CD4-positive, alpha-beta T cell treated with Interleukin-6 at 100 ng/mL for 8 hours (primary cell): ENCODE measurements at places on chromosomes 16 and 17.
A peak's percentile ranks its signal among the peaks of the same experiment; 100 is the strongest.

DNA sequence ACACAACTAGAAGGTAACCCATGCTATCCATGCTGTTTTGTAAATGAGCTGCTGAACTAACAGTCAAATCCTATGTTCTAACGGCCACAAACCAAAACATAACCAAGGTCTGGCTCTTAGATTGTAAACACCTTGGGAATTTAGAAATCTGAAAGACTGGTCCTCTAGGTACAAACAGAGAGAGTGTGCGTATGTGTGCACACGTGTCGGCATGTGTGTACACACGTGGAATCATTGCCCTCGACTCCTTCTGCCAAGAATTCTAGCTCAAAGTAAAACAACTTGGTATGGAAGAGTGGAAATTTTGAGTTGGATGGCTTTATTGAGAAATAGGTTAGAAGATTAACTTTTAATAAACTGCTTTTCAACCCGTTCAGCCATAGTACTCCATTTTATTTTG, 18.1 kb upstream of the GHDC start:
- DNase-seq = no peak

DNA sequence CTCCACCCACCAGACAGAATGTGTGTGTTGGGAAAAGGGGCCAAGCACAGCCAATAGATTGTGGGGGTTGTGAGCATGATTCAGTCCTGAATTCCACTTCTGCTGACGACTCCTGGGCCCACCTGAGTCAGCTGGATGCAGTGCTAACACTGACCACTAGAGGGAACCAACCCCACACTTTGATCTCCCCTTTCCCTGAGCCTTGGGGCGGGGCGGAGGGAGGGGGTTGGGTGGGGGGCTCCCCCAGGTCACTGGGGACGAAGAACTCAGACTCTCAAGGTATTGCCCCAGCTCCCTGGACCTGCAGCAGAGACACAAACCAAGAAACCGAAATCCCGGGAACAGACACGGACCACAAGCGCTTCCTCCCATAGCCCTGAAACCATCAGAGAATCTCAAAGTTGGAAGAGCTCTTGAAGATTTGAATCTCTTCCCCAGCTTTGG, 621 bp upstream of the CSHL1 start:
- peak; percentile 33 for DNase-seq

GRCh38 chr17:79924639-79924976, 85.4 kb upstream of the CBX4 start:
- DNase-seq = no peak

DNA sequence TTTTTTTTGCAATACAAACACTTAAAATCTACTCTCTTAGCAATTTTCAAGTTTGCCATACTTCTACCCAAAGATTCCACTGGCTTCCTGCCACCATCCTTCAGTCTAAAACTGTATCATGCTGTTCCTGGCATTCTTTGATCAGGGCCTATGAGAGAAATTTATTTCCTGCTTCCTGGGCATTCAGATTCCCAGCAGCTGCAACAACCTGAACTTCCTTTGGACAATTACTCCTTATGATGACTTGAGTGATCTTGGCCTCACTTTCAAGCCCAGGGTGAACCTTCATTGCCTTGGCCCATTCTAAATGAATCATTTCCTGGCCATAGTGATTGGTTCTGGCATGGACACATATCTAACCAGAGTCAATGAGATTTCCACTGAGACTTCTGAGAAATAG, 18.0 kb upstream of the MON1B start:
- no peak for DNase-seq

DNA sequence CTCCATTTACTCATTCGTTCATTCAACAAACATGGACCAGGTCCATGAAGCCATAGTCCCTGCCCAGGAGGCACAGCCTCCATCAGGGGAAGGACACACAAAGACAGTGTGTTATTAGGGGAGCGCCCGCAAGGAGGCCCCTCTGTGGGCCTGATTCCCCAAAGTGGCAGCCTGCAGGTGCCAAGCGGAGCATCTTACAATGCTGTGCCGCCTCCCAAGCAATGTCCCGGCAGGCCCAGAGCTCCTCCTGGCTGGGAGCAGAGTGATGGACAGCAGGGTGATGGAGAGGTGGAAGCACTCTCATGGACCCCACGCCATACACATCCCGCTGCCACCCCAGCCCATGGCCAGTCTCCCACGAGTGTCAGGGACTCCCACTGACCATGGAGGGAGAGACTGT, 25.8 kb downstream of the TRPV1 start:
- no peak for DNase-seq

GRCh38 chr17:58215685-58216084, 3.4 kb downstream of the MKS1 start:
- DNase-seq = no peak

GRCh38 chr17:57990037-57990436, 2.0 kb upstream of the VEZF1 start:
- no peak for DNase-seq

DNA sequence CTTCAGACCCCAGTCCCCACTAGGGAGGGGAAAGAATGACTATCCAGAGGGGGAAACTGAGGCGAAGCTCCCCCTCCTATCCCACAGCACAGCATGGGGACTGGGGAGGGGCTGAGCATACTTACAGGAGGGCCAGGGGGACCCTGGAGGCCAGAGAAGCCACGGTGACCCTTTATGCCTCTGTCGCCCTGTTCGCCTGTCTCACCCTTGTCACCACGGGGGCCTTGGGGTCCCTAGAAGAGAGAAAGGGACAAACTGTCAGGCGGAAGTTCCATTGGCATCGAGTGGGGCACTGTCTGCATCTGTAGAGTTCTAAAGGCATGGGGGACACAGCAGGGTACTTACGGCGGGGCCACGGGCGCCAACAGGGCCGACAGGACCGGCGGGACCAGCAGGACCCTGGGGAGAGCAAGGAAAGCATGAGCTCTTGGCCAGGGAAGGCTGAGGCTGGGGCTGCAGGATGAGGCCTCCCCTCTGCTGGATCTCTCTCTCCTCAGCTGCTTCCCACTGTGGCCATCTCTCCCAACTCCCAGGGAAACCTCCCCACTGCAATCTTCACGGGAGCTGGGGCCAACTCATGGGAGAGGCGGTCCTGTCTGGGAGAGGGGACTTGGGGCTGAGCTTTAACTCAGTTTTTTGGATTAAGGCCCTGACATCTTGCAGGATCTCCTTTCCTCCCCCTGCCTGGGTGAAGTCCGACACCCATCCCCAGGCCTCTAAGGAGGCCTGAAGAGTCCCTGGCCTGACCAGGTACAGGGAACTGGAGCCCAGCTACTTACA, 13.5 kb downstream of the COL1A1 start:
- DNase-seq = no peak

GRCh38 chr17:43219001-43219400, 7.3 kb downstream of the TMEM106A start:
- DNase-seq = no peak

DNA sequence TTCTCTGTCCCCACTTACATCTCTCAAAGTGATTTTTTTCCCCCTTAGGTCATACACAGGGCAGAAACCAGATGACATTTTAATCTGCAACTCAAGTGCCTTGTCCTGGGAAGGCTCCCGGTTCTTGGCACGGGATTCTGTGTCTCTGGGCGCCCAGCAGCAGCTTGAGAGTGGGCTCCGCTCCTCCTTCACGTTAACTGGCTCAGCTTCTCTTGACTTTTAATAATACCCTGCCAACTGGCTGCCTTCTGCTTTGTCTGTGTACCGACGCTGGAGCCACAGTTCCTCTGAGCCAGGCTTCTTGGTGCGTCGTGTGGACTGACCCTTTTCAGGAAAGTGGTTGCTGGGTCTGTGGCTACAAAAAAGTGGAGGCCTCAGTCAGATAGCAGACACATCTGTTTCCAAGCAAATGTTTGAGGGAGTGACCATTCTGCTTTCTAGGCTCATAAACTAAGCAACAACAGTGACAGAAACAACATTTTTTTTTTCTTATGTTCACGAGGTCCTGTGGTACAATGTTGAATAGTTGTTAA, 64.9 kb downstream of the IRF8 start:
- no peak for DNase-seq

DNA sequence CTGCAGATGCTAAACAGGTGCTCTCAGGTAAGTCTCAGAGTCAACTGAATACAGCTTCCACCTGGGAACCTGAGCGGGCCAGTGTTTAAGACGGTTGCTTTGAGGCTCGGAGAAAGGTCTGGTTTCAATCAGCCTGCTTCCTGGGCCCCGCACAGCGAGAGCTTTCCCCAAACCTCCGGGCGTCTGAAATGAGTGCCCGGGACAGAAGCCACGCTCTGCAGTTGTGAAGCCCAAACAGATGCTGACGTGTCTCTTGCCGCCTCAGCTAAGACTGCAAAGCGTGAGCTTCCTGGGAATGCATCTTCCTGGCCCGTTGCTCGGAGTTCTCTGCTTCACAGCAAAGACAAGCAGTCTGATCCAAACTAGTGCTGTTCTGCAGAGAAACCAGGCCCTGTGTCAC, 36.7 kb downstream of the PLXDC1 start:
- DNase-seq = no peak

DNA sequence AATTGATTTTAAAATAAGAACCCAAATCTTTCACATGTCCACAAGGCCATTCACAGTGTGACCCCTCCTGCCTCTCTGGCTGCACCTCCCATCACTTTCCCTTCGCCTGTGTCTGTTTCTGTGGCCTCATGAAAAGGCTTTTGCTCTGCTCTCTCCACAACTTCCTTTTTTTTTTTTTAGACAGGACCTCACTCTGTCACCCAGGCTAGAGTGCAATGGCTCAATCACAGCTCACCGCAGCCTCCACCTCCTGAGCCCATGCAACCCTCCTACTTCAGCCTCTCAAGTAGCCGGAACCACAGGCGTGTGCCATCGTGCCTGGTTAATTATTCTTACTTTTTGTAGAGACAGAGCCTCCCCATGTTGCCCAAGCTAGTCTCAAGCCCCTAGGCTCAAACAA, 197.1 kb downstream of the ABCC12 start:
- no peak for DNase-seq

- DNase-seq = peak; percentile 33
Observed at GRCh38 chr16:2026461-2027023, at the start of gene NHERF2. Gene NHERF2 (plus strand): TSS chr16:2026902. CDS start chr16:2027006, 104 bp downstream.

GRCh38 chr17:80781211-80781610, 210.4 kb upstream of the CHMP6 start:
- DNase-seq = peak; percentile 34

DNA sequence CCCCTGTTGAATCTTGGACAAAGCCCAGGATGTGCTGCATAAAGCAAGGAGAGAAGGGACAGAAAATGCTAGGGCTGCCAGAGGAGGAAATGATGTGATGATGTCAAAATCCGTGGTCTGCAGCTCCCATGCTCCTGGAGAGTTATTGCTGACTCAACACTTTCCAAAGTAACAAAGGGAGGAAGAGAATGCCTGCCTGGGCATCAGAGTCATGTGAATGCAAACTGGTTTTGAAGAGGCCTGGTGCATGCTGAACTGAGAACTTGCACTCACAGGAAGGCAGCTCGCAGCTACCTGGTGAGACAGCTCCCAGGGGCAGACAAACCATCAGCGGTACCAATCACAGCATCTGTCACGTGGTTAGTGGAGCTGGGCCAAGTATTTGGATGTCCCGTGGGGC, 2.8 kb downstream of the MARVELD3 start:
- no peak for DNase-seq

DNA sequence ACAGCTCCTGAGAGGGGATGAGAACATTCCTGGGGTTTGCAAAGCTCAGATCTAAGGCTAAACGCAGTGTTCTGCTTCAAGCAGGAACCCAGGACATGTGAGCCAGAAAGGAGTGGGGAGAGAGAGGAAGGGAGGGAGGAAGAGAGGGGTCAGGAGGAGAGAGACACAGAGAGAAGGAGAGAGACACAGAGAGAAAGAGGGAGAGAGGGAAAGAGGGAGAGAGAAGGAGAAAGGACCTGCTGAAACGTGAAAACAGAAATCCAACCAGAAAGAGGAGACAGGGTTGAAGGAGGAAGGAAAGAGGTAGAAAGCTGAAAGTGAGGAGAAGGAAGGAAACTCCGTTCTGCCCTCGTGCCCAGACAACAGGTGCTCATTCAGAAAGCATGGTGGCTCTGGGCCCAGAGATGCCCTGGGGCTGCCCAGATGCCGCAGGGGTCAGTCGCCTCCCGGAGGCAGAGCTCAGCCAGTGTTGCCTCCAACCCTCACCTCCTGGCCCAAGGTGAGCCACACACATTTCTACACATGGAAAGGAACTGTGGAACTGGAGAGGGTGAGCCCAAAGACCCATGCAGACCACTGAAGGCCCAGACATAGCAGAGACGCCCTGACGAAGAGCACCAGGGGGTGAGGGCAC, 49.0 kb upstream of the ENPP7 start:
- DNase-seq = no peak

- DNase-seq = no peak
Observed at GRCh38 chr16:62190426-62190825, 154.2 kb upstream of the CDH8 start.

DNA sequence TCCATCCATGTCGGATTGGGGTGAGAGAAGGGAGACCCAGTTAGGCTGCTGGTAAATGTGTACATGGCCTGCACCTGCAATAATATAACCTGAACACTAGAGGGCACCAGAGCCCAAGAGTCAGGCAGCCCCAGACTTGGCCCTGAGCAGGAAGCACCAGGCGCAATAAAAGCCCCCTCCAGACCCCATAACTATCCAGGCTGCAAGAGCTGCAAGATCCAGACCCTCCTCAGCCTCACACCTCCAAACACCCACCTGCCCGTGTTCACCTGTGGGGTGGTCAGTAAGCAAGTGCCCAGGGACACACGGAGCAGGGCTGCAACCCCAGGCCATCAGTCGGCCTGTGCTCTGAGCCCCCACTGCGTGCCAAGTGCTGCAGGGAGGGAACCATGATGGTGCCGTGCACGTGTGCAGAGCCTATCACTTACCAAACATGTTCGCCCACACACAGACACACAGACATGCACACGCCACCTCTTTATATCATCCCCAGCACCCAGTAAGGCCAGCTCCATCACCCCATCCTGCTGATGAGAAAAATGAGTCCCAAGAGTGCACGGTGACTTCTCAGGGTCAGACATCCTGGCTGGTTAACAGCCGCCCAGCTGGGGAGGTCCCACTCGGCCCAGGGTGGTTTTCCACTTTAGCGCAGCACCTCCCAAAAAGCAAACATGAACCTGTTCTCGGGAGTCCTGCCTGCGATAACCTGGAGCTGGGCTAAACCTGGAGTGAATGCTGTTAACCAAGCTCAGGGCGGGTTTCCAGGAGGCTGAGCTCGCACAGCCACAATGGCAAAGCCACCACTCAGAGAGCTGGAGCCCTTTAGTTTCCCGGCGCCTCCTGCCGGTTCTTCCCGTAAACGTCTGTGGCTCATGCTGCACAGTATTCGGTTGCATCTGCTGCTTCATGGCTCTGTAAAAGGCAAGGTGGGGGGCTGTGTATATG, 439.8 kb downstream of the SOX9 start:
- DNase-seq = peak; percentile 43
